ENCODE measurements at places on chromosomes 3 and 15.

GRCh38 chr3:159763011-159763601 is 225.5 kb upstream of the IL12A start:
- peaks cover 2% of the 10 kb centered on the region for H3K36me3 ChIP-seq
- peak overlapping the region; percentile 79 for H3K4me3 ChIP-seq
- H3K27me3 ChIP-seq, result no peaks in the 10 kb centered on the region

DNA sequence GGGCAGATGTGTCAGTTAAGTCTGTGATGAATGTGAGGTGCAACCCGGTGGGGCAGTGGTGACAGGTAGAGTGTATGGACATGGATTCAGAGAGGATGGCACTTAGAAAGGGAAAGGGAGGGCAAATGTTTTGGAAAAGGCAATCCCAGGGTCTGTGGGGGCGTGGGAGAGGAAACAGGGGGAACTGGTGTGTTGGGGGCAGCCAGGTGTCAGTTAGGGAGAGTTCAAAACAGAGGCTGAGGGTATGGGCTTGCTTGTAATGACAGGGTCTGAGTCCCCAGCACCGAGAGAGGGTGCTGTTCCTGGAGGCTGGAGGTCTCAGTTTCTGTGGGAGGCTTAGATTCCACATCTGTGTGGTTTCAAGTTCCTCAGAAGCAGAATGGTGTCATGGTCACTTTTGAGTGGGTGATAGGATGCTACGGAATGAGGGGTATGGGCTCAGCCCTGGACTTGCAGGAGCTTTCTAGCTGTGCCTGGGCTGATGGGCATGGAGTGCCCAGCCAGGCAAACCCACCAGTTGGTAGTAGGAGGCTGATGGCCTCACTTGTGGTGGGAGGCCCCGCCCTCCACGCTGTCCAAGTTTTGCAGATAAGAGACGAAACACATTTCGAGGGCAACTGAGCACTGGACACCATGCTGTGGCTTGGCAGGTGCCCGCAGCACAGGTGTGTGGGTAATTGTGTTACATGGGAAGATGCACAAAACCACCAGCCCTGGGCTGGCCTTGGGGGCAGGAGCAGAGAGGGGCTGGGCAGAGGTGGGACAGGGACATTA is 209.4 kb downstream of the RPLP1 start:
- H3K4me3 ChIP-seq, result no peak overlapping the region
- no peak for DNase-seq
- H3K36me3 ChIP-seq, result no peaks in the 10 kb centered on the region
- peaks cover 18% of the 10 kb centered on the region for H3K27me3 ChIP-seq
- H3K4me1 ChIP-seq, result peaks cover 30% of the 10 kb centered on the region

- peaks cover under 1% of the 10 kb centered on the region for H3K36me3 ChIP-seq
- peaks cover 4% of the 10 kb centered on the region for H3K4me1 ChIP-seq
- no peak overlapping the region for H3K4me3 ChIP-seq
Observed at GRCh38 chr3:152471814-152472671, 203.3 kb downstream of the MBNL1 start.

DNA sequence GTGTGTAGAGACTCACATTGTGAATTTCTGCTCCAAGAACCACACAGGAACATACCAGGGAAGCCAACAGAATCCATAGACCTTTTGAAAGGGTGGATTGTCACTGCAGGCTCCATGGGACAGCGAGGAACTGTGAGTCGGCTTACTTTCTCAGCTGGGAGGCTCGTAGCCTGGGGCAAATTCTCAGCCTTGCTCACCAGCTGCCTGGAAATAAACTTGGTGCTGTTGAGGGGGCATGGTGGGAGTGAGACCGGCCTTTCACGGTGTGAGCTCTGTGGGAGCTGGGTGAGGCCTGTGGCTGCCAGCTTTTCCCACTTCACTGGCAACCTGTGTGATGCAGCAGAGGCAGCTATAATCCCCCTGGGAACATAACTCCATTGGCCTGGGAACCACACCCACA is 146.6 kb upstream of the P2RY1 start:
- H3K4me1 ChIP-seq, result no peaks in the 10 kb centered on the region
- H3K27ac ChIP-seq, result no peak overlapping the region
- H3K36me3 ChIP-seq, result peaks cover 2% of the 10 kb centered on the region
- H3K27me3 ChIP-seq, result no peaks in the 10 kb centered on the region
- H3K4me3 ChIP-seq, result no peak overlapping the region

DNA sequence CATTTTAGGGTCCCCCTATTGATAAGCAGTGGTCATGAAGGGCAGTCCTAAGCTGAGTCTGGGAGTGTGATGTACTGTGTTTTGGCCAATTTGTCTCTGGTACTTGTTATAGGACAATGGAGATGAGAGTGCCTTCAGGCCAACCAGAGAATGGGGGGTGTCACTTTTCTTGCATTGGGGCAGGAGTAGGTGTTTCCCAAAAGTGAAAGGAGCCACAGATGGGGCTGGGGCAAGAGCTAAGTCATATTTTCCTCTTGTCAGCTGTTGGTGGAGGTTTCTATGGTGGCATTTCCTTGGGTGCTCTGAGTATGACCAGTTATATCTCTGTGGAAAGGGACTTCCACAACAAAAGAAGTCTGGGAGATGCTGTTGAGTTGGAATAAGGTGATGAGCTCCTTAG is 24.7 kb upstream of the BSN start:
- H3K27me3 ChIP-seq, result no peaks in the 10 kb centered on the region
- no peak overlapping the region for H3K27ac ChIP-seq
- peaks cover 29% of the 10 kb centered on the region for H3K36me3 ChIP-seq

DNA sequence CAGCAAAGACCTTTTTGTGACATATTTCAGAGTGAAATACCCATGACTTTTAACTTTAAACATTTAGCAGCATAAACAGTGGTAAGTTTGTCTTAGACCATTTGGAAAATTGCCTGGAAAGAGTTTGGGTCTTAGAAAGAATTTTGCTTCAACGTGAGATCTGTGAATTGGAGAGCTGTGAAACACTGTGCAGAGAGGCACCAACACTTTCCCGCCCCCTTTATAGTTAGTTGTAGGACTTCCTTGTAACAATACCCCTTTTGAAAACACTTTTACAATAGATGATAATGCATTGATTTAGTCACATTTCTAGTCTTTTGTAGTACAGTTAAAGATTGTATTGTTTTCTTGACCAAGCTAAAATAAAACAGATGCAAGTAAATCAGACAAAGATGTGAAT is 43.5 kb upstream of the MBNL1 start:
- DNase-seq, result no peak
- no peak overlapping the region for H3K27ac ChIP-seq
- peaks cover 6% of the 10 kb centered on the region for H3K4me1 ChIP-seq
- H3K4me3 ChIP-seq, result no peak overlapping the region
- H3K36me3 ChIP-seq, result no peaks in the 10 kb centered on the region

- H3K27me3 ChIP-seq, result peaks cover 10% of the 10 kb centered on the region
- no peak overlapping the region for H3K27ac ChIP-seq
Observed at GRCh38 chr3:116464276-116464798, 19.1 kb upstream of the LSAMP start.

- H3K27me3 ChIP-seq, result no peaks in the 10 kb centered on the region
- H3K27ac ChIP-seq, result no peak overlapping the region
- no peaks in the 10 kb centered on the region for H3K36me3 ChIP-seq
- H3K4me1 ChIP-seq, result peaks cover 23% of the 10 kb centered on the region
- H3K4me3 ChIP-seq, result no peak overlapping the region
- no peak for DNase-seq
Observed at GRCh38 chr3:163927521-163927920, 1150.8 kb downstream of the SI start.

DNA sequence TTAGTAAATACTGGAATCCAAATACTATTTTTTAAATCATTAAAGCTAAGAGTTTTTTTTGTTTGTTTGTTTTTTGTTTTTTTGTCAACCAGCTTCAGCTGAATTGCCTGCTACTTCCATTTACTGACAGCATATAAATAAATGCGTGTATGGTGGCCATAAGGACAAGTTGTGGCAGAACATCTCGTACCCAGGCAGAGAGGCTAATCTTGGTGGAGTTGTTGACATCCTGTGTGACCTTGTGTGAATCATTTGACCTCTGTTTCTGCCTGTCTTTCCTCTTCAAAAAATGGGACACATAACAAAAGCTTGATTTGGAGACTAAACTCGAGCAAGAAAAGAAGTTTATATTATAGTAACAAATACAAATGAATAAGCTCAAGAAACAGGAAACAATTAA is 734.2 kb downstream of the MCTP2 start:
- H3K36me3 ChIP-seq, result peaks cover 3% of the 10 kb centered on the region
- H3K27me3 ChIP-seq, result no peaks in the 10 kb centered on the region
- H3K4me1 ChIP-seq, result peaks cover 7% of the 10 kb centered on the region
- DNase-seq, result no peak
- H3K4me3 ChIP-seq, result no peak overlapping the region
- no peak overlapping the region for H3K27ac ChIP-seq

GRCh38 chr3:56725175-56725574 is 42.1 kb upstream of the TASOR start:
- H3K4me3 ChIP-seq, result no peak overlapping the region
- DNase-seq, result no peak
- H3K4me1 ChIP-seq, result peaks cover 3% of the 10 kb centered on the region
- H3K27ac ChIP-seq, result no peak overlapping the region
- peaks cover 47% of the 10 kb centered on the region for H3K36me3 ChIP-seq
